ENCODE measurements at places on chromosomes 7 and 10.

GRCh38 chr10:72083790-72084459 is 4.4 kb downstream of the SPOCK2 start:
- peak; percentile 73 for DNase-seq

DNA sequence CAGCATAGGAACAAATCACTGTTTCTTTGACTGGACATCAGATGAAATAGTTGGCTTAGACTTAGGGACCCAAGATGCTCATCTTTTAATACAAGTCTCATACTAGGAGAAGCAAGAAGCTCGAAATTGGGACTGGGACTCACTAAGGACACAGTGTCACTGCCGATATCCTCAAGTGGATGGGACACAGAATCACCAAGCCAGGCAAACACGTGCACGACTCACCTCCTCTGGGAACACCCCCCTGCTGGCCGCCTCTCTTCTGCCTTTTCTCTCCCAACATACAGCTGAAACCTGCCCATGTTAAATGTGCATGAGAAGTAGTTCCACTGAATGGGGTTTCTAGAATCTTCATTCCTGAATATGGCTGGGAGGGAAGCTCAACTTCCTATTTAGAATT is 106.6 kb upstream of the FAM204A start:
- no peak for DNase-seq

DNA sequence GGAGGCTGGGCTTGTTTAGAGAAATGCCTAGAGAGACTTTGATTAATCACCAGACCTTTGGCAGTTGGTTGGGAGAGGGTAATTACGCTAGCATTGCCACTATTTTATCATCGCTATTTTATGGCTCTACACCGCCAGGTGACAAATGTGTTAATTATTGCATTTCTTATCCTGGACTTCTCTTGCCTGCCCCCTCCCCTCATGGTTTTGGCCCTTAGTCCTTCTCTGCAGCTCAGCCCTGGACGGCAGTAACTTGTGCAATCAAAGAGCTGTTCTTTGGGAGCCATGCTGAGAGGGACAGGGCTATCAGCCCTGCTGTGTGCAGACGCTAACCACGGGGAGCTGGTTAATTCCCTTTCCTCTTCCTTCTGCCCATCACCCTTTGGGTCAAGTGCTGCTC is 585.0 kb downstream of the AUTS2 start:
- no peak for DNase-seq

DNA sequence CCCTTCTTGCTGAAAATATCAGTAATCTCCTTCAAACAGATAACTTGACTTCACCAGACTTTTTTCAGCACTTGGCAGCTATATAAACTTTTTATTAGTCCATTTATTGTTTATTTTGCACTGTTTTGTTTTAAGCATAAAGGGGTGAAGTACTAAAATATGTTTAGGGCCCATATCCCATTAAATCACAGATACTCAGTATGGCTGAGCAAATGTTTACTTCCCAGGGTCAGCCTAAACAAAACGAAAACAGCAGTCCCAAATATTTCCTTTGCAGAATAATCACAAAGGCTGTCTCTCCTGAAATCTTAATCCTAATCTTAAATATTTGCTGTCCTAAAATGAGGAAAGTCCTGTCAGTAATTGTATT is 649.6 kb downstream of the TNS3 start:
- no peak for DNase-seq

DNA sequence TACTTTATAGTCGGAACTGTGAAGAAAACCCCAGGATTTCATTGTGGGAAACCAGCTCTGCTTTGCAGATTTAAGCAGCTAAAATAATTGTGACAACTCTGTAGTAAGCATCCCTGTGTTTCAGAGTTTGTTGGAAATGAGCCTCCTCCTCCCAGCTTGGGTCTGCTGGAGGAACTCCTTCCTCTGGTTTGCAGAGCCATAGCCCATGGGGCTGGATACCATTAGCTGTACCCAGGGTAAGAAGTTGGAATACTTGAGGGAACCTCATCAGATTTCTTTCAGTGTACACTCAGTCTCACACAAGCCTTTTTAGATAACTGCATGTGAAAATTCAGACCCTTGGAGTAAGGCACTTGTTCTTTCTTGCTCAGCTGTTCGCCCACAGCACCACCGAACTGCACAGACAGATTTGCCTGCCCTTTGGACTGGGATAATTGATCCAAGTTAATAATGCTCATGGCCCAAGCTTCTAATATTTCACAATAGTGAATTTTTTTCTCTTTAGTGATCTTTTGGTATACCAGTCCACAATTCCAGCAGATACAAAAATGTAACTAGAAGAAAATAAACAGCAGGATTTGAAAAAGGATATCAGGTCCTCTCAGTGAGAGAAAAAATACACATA is 467.4 kb upstream of the FZD8 start:
- DNase-seq = no peak

DNA sequence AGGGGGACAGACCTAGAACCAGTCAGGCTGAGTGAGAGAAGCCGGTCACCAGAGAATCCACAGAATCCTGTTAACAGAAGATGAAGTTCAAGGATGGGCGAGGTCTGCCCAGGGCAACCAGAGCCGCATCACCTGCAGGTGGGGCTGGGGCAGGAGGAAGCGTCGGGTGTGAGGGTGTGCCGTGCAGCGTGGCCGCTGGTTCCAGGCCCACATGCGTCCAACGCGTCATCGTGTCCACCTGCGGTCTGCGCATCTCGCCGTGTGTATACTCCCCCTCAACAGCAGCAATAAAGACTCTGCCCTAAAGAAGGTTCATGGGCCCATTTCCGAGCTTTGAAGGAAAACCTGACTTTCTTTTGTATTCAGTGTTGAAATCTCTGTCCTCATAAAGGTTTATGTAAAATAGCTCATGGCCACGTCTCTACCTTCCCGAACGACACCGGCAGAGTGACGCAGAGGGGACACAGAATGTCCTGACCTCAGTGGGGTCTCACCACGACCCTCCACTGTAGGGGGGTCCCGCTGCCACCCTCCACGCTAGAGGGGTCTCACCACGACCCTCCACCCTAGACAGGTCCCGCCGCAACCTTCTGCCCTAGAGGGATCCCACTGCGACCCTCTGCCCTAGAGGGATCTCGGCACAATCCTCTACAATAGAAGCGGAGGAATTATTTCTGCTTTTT is 446.9 kb downstream of the PTPRN2 start:
- DNase-seq = no peak

DNA sequence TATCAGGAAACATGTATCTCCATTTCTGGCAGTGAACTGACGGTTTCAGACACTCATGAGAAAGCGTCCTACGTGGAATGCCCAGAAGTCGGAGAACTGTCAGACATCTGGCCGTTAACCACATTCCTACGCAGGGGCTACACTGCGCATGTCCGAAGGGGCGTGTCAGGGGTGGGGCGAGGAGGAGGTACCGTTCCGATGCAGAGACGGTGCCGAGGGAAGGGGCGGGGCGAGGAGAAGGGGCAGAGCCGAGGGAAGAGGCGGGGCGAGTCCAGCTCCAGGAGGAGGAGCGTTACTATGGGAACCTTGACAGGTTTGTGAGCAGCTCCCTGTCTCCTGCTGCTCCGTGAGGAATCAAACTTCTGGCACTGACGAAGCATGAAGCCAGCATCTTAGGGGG is 366.9 kb upstream of the NUPR2 start:
- no peak for DNase-seq

- no peak for DNase-seq
These were observed 86.4 kb upstream of the RNF148 start for GRCh38 chr7:122789156-122789555.

- no peak for DNase-seq
These were observed 49.6 kb upstream of the MYL10 start for GRCh38 chr7:101678658-101679057.

GRCh38 chr7:144527051-144527471 is 123.6 kb upstream of the NOBOX start:
- no peak for DNase-seq

GRCh38 chr10:29921071-29921446 is 138.3 kb downstream of the JCAD start:
- DNase-seq = no peak

- DNase-seq = peak; percentile 62
These were observed at the start of gene PWWP2B for GRCh38 chr10:132397036-132397541. PWWP2B (plus strand) TSS chr10:132397200; CDS start chr10:132397227, 27 bp downstream.

- no peak for DNase-seq
These were observed 30.3 kb downstream of the ARL5B start for GRCh38 chr10:18689498-18689897.

- DNase-seq = no peak
These were observed 90.4 kb downstream of the DYNC2I1 start for GRCh38 chr7:158946771-158947170.

- no peak for DNase-seq
These were observed 35.4 kb upstream of the ZNF107 start for GRCh38 chr7:64630496-64630895.

GRCh38 chr10:66786709-66787108 is 139.1 kb upstream of the LRRTM3 start:
- DNase-seq = no peak

DNA sequence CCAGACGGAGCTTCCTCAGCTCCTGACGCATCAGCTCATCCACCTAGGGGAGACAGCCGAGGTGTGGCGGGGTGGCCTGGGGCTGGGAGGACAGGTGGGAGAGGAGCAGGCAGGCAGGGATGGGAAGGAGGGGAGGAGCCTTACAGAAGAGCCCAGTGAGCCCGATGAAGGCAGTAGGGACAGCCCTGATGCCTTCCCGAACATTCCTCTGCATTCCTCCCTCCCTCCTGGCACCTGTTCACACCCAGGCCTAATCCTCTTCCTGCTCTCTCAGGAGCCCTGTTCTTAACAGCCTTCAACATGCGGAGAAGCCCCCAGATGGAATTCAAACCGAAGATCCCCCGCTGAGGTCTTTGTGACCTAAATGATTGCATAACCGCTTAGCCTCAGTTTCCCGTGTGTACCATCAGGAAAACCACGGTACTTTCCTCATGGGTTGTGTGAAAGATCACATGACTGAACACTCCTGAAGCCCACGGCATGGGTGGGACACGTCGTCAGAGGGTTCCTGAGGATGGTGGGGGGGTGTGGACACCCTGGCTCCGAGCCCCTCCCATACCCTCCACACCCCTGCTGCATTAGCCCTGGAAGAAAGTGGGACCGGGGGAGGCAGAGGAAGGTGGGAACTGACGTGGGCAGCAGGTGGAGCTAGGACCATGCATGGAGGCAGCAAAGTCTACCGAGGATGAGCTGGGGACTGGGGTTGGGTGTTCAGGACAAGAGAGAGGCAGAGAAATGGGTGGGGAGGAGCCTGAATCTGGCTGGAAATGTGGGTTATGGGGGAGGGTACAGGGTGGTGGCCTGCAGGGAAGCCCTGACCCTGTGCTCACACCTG is 8.8 kb upstream of the ASB10 start:
- DNase-seq = no peak

DNA sequence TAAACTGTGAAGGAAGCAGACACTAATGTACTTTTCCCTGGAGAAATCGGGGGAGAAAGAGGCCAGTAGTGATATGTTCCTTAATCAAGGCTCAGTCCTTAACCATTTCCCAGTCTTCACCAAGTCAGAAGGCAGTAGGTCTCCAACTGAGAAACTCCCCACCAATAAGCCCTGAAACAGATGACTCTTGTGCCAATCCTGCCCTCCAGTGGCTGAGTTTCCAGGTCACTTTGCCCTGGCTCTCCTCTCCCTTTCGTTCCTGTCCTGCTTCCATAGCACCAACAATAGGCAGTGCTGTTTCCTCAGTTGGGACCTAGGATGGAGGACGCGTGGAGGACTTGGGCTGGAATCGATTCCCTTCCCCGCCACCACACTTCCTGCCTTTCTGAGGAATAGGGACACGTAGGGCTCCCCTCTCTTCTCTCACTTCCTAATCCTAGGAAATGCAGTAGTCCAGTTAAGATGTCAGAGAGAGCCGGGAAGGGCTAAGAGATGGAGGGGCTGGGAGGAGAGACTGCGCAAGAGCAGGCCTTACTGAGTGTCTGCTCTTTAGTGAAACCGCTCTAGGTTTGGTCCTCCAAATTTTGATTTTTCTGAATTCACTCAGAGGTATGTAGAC is 23.4 kb downstream of the ATOH7 start:
- no peak for DNase-seq

DNA sequence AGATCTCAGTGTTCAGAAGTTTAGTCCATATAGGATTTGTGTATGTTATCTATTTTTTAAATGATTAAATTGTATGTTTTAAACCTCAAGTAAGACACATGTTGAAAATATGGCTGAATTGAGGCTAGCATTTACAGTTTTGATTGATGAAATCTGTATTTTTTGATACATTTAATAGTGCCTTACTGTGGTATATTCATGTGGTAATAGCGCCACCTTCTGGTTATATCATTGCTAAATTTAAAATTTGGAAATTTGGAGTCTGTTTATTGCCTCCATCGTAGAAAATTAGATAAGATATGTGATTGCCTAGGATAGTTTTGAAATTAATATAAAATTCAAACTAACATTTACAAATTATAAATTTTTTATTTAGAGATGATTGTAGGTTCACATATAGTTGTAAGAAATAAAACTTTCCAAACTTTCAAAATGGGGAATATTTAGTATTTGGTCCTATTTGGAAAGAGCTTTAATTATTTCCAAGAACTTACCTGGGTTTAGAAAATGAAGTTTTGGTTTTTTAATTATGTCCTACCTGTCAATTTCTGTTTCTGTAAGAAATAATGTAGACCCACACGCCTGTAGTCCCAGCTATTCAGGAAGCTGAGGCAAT is 19.1 kb upstream of the ARMS2 start:
- DNase-seq = peak; percentile 16

DNA sequence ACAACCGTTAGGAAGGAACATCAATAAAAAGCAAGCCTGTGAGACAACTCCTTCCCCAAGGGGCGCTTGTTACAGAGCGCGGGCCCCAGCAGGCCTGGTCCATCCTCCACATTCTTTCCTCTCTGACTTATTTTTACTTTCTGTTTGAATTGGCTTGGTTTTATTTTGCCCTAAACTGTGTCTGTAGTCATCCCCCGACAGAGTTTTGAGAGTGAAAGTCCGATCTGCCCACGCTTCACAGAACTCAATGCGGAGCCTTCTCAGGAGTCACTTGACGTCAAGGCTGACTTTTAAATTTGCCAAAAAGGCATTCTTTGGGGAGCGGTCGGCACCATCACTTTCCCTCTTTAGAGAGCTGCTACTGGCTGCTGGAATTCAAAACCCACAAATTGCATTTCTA is 150.1 kb upstream of the KLF6 start:
- DNase-seq = peak; percentile 36

- DNase-seq = no peak
These were observed 63.4 kb downstream of the RAMP3 start for GRCh38 chr7:45220846-45221618.

DNA sequence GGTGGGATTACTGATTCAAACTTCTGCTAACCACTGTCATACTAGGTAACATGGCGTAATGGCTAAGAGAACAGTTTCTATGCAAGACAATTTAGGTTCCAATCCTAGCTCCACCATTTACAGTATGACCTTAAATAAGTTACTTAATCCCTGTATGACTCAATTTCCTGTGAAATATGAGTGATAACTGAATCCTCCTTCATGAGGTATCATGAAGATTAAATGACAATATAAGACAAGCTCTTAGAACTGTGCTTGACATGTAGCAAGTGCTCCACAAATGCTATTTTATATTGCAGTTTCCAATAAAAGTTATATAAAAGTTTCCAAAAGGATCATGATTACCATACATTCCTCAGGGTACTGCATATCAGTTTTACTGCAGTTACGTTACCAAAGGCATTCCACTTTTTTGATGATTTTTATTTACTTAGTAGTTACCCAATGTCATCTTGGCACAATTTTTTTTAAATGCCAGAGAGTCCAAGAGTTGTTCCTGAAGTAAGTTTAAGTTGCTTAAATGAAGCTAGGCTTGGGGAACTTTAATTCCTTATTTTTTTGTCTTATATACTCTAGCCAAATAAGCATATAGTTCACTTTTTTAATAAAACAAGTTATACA is 7.1 kb downstream of the DOCK4 start:
- no peak for DNase-seq
